ENCODE measurements at places on chromosomes 12 and 14.

- DNase-seq = no peak
Observed at GRCh38 chr12:111401167-111401605, 4.5 kb upstream of the SH2B3 start.

DNA sequence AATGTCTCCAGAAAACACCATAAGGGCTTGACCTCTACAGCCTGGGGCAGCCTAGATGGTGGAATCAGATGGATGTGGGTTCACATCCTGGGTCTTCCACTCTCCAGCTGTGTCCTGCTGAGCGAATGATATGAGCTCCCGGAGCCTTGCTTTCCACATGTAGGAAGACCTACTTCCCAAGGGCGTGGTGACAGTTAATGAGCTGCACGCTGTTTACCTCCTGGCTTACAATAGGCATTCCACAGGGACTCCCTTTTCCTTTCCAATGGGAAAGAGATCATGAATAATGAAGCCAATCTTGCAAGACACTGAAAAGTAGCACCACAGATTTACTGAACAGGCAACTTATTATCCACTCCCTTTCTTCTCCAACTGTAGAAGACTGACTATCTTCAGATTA, 46.1 kb downstream of the TMTC1 start:
- DNase-seq = no peak

DNA sequence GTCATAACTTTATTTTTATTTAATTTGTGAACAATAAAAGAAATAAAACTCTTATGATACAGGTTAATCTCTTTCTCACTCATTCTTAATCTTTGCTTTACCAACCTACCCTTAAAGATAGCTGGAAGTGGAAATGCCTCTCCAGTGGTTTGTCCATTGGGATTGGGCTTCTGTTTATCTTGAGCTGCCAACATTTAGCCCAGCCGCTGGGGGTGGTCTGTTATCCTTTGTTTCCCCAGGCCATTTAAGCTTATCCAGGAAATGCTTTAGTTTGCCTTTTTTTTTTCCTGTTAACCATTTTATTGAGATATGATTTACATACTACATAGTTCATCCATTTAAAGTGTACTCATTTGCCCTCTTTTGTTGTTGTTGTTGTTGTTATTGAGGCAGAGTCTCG, 8.2 kb downstream of the TDG start:
- DNase-seq = no peak

GRCh38 chr14:91968280-91968679, 20.8 kb upstream of the FBLN5 start:
- no peak for DNase-seq

- DNase-seq = no peak
Observed at GRCh38 chr14:80522936-80523335, 311.6 kb upstream of the DIO2 start.

GRCh38 chr14:56754921-56755320, 55.4 kb downstream of the OTX2 start:
- DNase-seq = no peak

DNA sequence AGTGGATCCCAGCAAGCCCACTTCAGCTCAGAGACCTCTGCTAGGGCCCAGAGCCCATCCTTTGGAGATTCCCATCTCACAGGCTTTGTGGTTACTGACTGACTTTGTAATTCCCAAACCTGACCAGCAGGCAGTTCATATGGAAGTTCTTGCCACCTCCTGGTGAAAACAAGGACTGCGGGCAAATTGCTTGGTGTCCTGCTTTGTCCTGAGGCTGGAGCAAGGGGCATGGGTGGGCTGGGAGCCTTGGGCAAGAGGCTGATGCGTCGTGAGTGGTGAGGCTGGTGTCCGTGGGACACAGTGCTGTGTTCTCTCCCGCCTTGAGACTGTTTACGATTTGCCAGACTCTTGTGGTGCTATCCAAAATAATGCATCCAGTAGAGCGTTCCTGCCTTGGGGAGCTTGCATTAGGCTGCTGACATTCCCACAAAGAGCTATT, 91.0 kb downstream of the LRRC74A start:
- no peak for DNase-seq

DNA sequence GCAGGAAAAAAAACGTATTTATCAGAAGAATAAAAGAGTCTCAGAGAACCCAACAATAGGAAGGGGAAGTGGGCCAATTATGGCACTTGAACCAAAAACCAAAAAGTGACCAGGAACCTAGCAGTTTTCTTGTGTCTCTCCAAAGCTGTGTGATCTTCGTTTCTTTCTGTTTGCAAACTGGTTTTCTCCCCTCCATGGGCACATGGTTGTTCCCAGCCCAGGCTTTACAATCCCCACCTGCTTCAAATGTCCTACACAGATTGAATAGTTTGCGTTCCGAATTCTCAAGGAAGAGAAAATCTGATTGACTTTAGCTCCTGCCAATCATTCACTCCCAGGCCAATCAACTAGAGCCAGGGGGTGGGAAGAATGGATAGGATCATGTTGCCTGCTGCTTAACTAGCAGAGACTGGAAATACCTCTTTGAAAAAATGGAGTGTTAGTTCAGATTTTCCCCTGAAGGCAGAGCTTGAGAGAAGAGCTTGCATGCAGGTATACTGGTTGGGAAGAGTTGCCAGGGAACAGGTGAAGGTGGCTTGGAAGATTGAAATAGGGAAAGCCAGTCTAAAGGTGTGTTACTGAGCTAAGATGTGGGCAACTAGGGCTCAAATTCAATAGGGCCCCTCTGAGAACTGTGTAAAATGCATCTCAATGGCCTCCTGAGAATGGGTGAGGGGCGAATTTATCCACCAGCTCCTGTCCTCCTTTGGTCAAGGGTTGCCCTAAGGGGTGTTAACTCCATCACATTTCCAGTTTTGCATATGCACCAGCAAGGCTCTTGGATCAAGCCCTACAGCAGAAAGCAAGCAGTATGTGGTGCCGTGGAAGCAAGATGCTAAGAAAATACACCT, 106.4 kb upstream of the SRRM4 start:
- no peak for DNase-seq

DNA sequence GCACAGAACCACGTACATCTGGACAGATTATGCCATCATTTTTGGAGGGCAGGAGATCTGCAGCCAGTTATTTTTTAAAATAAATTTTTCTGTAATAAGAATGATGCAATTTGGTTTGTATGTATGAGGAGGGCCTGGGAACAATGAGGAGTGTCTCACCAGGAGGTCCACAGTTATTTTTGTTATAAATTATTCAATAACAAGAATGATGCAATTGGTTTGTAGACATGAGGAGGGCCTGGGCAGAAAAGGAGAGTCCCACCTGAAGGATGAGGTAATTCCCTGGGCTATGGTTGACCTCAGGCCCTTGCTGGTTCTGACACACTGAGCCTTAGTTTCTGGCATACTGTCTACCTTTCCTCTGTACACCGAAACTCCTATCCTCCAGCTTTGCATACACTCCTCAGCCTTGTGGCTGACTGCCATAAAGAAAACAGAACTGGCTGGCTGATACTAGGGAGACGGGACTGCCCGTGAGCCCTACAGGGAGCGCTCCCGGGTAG, 9.0 kb upstream of the DCD start:
- DNase-seq = no peak

DNA sequence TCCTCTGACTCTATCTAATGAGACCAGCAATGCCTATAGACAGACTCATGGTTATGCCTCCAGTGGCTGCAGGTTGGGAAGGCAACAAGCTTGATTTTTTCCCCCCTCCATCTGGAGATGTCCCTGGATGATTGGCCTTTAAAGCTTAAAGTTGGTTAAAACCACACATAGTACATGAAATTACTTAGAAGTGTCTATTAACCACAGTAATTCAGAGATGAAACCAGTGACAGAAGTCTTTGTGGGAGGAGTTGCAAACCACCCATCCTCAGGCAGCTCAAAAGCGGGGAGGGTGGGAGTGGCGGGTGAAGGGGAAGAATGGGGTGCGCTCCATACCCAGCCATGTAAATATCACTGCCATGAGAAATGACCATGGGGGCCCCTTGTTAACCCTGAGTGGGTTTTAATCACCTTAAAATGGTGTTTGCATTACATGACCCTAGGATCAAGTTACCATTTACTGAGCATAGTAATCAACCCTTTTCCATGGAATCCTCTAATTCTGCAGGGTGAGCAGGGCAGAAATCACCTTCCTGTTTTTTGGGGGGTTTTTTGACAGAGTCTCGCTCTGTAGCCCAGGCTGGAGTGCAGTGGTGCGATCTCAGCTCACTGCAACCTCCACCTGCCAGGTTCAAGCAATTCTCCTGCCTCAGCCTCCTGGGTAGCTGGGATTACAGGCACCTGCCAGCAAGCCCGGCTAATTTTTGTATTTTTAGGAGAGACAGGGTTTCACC, 133.5 kb downstream of the FOXN3 start:
- DNase-seq = no peak

DNA sequence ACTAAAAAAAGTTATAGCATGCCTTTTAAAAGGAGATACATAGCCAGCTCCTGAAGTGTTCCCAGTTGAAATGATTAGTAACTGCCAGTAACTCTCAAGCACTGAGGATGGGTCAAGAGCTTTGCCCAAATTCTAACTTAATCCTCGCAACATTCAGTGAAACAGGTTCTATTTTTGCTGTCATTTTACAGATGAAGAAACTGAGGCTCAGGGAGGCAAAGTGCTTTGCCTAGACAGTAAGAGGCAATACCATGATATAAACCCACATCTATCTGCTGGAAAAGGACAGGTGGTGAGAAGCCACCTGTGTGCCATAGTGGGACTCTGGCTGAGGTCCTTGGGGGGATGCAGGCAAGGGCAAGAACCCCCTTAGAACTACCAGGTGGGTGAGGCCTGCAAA, 8.8 kb downstream of the TESC start:
- DNase-seq = no peak

DNA sequence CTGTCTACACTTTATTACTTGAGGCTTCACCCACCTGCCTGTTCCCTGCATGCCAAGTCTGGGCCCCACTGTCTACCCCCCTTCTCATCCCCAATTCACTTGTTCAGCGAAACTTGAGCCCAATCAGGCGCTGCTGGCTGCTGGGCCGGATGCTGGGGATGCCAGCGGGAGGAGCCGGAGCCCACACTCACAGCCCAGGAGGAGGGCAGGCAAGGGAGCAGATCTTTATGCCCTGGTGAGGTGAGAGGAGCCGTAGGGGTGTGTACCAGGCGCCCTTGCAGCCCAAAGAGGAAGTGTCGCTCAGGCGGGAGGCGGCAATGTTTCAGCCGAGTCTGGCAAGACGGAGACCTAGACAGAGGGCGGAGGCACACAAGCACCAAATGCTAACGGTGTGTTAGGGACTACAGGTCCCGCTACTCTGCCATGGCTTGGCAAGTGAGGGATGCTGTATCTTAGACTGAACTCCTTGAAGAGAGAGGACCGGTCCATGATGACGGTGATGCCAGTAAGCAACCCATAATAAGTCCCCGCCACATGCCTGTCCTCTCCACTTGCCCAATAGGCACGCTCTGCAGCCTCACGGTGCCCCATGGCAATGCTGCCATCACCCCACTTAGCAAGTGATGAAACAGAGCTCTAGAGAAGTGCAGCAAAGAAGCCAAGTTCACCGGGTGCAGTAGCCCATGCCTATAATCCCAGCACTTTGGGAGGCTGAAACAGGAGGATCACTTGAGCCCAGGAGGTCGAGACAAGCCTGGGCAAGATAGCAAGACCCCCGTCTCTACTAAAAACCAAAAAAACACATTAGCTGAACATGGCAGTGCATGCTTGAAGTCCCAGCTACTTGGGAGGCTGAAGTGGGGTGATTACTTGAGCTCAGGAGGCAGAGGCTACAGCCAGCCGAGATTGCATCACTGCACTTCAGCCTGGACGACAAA, 41.6 kb downstream of the LRRC74A start:
- DNase-seq = no peak

DNA sequence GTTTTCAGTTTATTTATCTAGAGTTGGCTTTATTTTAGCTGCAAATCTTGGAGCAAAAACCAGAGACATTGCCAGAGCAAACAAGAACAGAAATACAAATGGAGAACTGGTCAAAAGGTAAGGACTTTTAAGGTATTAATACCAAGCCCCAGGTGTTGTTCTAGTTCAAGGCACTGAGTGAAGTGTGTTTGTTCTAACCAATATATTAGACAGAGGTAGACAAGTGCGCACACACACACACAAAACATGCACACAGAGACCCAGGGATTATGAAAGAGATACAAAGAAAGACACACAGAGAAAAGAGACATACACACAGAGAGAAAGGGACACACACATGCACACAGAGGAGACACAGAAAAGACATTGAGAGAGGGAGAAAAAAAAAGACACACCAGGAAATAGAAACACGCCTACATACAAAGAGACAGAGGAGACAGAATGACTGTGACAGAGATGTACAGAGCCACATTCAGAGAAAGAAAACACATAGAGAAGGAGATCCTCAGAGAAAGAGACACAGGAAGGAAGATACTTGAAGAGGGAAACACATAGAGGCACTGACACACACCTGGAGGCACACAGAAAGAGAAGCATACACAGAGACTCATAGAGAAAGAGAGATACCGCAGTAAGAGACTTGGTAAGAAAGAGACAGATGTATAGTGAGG, 50.2 kb downstream of the MIPOL1 start:
- DNase-seq = no peak

- DNase-seq = no peak
Observed at GRCh38 chr12:89257340-89257739, 95.0 kb downstream of the DUSP6 start.

DNA sequence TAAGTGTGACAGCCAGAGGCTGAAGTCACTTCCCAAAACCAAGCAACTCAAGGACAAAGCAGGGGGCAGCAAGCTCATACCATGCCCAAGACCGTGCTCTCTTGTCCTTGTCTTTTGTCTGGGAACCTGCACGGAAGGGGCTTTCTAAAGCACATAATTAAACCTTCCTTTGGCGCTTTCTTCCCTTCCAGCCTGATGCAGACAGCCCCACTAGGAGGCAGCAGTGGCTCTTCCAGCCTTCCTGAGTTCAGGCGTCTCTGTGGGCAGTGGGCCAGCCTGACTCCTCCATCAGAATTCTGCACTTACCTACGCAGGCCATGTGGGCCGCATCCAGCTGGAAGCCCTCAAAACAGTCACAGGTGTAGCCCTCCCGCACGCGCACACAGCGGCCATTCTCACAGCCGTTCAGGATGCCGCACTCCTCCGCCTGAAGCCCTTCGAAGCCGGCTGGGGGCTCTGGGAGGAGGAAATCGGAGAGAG, 7.6 kb downstream of the ISCA2 start:
- DNase-seq = no peak

DNA sequence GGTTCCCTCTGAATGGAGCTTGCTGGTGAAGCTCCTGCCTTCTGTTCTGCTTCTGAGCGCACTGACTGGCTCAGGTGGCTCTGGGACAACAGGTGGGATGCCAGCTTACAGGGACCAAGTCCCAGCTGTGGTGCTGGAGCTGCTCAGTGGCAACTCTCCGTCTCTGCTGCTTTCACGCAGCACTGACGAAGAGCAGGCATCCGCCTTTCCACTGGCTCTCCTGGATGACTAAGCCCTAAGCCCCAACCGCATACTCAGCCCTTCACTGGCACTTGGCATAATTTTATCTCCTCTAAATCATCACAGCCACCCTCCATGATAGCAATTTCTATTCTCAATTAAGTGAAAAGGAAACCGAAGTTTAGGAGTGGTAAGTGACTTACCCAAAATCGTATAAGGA, 3.7 kb upstream of the RTL1 start:
- DNase-seq = no peak

GRCh38 chr12:44101475-44101874, 265.6 kb downstream of the TMEM117 start:
- DNase-seq = no peak

Data from NCI-H1436 treated with DMSO at 0.1 percent for 48 hours (cell line).